Cardiac muscle cell (in vitro differentiated cells and primary cell): ENCODE measurements at places on chromosomes 13 and 19. TPM values are rescaled to one million over a fixed set of nuclear protein-coding genes. Genes with fewer than 3 reads are reported as not detected.

Gene FREM2
- total RNA-seq: 37.8 and 51.4 TPM in 2 replicates

Gene ZNF486
- 6.4 and 9.8 TPM in 2 replicates for total RNA-seq

- no peaks in the 10 kb centered on the region for H3K27me3 ChIP-seq
- peaks cover 49% of the 10 kb centered on the region for H3K36me3 ChIP-seq
- DNase-seq: no peak
- no peak overlapping the region for H3K27ac ChIP-seq
Observed at GRCh38 chr19:45058622-45059159, 17.6 kb downstream of the ZNF296 start.

- peak overlapping the region; percentile 60 for H3K4me3 ChIP-seq
- peaks cover 18% of the 10 kb centered on the region for H3K4me1 ChIP-seq
- no peaks in the 10 kb centered on the region for H3K27me3 ChIP-seq
- peak overlapping the region; percentile 86 for H3K27ac ChIP-seq
- H3K36me3 ChIP-seq: no peaks in the 10 kb centered on the region
Observed at GRCh38 chr19:35757231-35757748, 461 bp upstream of the HSPB6 start.

DNA sequence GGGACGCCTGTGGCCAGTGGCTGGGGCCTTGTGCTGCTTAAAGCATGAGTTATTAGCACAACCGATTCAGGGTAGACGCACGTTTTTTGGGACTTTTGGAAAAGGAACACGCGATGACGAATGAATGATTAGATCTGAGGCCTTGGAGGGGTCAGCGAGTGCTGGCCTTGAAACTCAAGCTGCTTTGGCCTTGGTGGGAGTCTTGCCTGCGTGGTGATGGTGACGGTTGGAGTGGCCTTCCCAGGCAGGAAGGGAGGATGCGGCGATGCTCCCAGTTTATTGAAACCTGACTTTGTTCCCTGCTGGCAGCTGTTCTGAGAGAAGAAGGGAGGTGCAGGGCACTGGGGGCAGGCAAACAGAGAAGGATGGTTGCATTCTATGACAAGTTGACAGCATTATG lies 63.1 kb upstream of the RNF113B start:
- H3K36me3 ChIP-seq: no peaks in the 10 kb centered on the region
- H3K4me1 ChIP-seq: no peaks in the 10 kb centered on the region
- H3K27ac ChIP-seq: no peak overlapping the region
- H3K27me3 ChIP-seq: no peaks in the 10 kb centered on the region
- H3K4me3 ChIP-seq: no peak overlapping the region
- DNase-seq: no peak

- H3K27ac ChIP-seq: no peak overlapping the region
- no peaks in the 10 kb centered on the region for H3K36me3 ChIP-seq
- H3K27me3 ChIP-seq: no peaks in the 10 kb centered on the region
- no peak overlapping the region for H3K4me3 ChIP-seq
- DNase-seq: no peak
Observed at GRCh38 chr19:6568816-6569215, 22.1 kb downstream of the CD70 start.

GRCh38 chr19:34481861-34482379 lies 362 bp downstream of the WTIP start:
- peak overlapping the region; percentile 67 for H3K4me3 ChIP-seq
- no peaks in the 10 kb centered on the region for H3K27me3 ChIP-seq
- no peaks in the 10 kb centered on the region for H3K4me1 ChIP-seq
- no peak for DNase-seq
- peak overlapping the region; percentile 95 for H3K27ac ChIP-seq
- H3K36me3 ChIP-seq: no peaks in the 10 kb centered on the region

- no peaks in the 10 kb centered on the region for H3K36me3 ChIP-seq
- peak; percentile 43 for DNase-seq
- H3K27me3 ChIP-seq: peaks cover 19% of the 10 kb centered on the region
- no peaks in the 10 kb centered on the region for H3K4me1 ChIP-seq
- H3K27ac ChIP-seq: no peak overlapping the region
Observed at GRCh38 chr19:42158926-42159325, 26.7 kb upstream of the POU2F2 start.

- H3K27ac ChIP-seq: no peak overlapping the region
- H3K4me3 ChIP-seq: no peak overlapping the region
- no peaks in the 10 kb centered on the region for H3K36me3 ChIP-seq
- DNase-seq: no peak
- no peaks in the 10 kb centered on the region for H3K27me3 ChIP-seq
Observed at GRCh38 chr13:110854866-110855265, 60.0 kb downstream of the ANKRD10 start.
